Dermis microvascular lymphatic vessel endothelial cell (primary cell): ENCODE measurements at places on chromosomes 16 and 17. TPM values are rescaled to one million over a fixed set of nuclear protein-coding genes. Genes with fewer than 3 reads are reported as not detected.

WSCD1 gene
- 8.9 and 11.8 TPM in 2 replicates for total RNA-seq

FOXF1 gene
- total RNA-seq, result 0.26 and 0.89 TPM in 2 replicates

PRSS36 gene
- 0.13 and 0.39 TPM in 2 replicates for total RNA-seq

SMIM36 gene
- total RNA-seq, result not detected in 2 replicates

GRCh38 chr17:77353684-77354419, 213.1 kb downstream of the SEC14L1 start:
- no peak for DNase-seq

DNA sequence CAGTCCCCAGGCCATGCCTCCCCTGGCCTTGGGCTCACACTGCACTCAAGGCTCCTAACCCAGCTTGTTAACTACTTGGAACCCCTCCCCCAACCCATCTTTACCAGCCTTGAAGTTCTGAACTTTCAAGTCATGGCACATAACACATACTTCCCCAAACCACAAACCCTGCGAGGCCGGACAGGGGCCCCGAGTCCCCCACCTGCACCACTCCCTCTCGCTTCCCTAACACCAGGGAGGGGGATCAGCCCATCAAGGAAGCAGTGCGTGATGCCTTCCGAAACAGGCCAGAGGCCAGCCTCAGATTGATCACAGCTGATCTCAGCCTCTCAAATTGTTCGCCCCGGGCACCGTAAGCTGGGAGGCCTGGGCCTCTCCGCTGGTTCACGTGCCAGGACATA, 3.0 kb upstream of the NLRC3 start:
- no peak for DNase-seq

DNA sequence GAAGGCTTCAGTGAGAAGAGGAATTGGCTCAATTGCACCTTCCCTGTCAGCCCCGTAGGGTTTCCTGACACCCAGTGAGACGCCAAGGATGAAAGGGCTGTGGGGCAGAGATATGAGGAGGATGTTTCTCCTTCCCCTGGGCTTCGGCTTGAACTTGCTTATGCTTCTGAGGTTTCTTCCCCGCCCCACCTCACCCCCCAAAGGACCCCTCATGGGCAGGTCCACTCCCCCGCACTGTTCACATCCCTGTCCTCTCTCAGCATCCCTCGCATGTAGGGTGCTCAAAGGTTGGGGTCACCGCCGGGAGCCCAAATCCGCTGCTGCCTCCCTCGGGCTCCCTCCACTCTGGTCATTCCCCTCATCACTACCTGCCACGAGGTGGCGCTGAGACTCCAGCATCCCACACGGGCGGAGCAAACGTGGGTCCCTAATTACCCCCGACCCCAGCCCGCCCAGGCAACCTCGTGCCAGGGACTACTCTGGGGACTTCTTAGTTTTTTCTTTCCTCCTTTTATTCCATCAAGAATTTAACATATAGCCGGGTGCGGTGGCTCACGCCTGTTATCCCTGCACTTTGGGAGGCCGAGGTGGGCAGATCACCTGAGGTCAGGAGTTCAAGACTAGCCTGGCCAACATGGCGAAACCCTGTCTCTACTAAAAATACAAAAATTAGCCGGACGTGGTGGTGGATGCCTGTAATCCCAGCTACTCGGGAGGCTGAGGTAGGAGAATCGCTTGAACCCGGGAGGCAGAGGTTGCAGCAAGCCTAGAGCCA, 3.3 kb upstream of the TRARG1 start:
- no peak for DNase-seq

- DNase-seq, result no peak
Observed at GRCh38 chr17:59547131-59547915, 18.1 kb upstream of the DHX40 start.
